ENCODE measurements at places on chromosomes 1 and 21.

- DNase-seq, result no peak
Observed at GRCh38 chr1:21670059-21670881, 1.1 kb upstream of the RAP1GAP start.

GRCh38 chr1:206970446-206970845 lies at the start of gene FCAMR:
FCAMR (minus strand) TSS chr1:206970460; CDS start chr1:206970125, 335 bp downstream.
- DNase-seq, result no peak

DNA sequence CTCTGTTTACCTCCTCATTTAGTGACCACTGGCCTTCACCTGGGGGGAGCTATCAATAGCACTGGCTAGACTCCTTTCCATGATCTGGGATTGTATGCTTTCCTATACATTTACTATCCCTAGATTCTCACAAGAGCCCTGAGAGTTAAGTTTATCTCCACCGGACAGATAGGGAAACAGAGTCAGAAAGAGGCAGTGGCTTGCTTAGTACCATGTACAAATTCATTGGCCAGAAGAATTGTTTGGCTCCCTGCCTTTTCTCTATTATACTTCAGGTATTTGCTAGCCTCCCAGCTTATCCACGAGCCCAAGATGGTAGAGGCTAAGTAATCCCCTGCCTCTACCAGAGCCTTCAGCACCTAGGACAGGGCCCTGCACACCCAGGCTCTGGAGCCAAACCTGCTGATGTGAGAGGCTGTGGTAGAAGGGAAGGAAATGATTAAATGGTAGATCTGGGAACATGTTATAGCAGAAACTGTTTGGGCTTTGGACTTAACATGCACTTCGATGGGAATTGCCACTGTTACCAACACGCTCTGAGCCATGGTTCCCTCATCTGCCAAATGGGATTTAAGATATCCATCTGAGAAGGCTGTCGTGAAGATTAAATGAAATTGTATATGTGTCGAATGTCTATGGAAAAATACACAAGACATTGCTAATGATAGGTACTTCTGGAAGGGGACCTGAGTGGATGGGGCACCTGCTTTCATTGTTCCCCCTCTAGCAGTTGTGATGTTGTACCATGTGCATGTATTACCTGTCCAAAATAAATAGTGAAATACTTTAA lies 3.1 kb upstream of the BLACAT1 start:
- peak; percentile 31 for DNase-seq

DNA sequence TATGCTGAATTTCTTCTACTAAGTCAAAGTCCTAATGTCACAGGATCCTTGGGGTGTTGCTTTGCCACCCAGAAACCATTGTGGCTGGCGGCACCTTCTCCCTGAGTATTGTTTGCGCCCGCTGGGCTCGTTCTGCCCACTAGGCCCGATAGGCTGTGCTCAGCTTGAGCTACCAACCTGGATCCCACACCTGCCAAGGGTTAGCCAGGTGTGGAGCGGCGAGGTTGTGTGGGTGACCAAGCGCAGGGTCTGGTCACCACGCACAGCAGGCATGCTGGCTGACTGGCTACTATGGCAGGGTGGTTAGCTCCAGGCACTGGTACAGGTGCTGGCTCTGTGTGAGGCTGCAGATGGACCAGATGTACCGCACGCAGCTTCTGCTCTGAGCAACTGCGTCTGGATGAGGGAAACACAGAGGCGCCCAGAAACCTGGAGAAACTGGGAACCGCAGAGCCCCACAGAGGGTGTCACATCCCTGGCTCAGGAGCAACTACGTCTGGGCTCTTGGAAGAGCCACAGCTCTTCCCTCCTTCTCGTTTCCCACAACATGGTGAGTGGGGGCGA lies 50.3 kb upstream of the SCYL3 start:
- no peak for DNase-seq

DNA sequence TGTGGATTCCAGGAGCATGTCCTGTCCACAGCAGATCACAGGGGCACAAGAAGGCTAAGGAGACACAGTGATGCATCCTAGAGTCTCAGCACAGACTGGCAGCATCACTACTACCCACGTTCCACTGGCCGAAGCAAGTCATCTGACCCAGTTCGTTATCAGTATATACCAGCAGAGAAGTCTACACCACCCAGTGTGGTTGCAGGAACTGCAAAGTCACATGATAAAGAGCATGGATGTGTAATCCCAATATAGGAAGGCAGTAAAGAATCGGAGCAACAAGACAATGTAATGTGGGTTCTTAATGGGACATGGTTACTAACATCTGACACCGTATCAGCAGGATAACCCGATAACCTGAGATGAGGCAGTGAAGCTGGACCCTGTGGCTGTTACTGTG lies 246.6 kb downstream of the RRAGC start:
- DNase-seq, result no peak

- peak; percentile 28 for DNase-seq
Observed at GRCh38 chr1:115184260-115184950, 95.1 kb upstream of the TSPAN2 start.

DNA sequence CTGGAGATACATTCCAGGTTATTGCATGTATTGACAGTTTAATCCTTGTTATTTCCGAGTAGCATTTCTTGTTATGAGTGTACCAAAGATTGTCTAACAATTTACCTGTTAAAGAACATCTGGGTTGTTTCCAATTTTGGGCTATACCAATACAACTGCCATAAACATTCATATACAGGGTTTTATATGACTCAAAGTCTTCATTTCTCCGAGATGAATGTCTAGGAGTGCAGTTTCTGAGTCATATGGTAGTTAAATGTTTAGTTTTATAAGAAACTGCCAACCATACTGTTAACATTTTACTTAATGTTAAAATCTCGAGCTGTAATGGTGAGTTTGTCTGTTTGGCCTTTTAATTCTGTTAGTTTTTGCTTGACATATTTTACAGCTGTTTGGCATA lies 10.0 kb downstream of the RAB4A start:
- peak; percentile 77 for DNase-seq

GRCh38 chr1:98502937-98503336 lies 158.6 kb upstream of the SNX7 start:
- DNase-seq, result no peak

DNA sequence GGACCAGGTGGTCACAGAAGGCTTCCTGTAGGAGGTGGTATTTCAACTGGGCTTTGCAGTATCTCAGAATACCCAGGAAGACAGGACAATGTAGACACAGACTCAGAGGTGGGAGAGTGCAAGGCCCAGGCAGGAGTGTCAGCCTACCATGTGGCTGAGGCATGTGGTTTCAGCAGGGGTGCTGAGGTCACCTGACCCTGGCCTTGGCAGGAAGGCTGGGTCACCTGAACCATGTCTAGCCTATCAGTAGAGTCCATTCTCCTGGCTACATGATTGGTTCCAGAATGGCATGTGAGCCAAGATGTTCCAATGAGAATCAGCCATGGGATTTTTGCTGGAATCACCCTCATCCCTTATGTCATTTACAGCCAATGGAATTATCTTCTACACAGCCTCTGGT lies 169.4 kb downstream of the ACTL8 start:
- DNase-seq, result no peak

All from activated CD4-positive, alpha-beta T cell treated with anti-CD3 and anti-CD28 coated beads, Interleukin-2, Interleukin-4, amounts not matched to agents 100 ng/mL and 50 ng/mL, durations not matched to agents 16 hours and 8 hours (primary cell).